ENCODE measurements at places on chromosomes 7 and 10.

DNA sequence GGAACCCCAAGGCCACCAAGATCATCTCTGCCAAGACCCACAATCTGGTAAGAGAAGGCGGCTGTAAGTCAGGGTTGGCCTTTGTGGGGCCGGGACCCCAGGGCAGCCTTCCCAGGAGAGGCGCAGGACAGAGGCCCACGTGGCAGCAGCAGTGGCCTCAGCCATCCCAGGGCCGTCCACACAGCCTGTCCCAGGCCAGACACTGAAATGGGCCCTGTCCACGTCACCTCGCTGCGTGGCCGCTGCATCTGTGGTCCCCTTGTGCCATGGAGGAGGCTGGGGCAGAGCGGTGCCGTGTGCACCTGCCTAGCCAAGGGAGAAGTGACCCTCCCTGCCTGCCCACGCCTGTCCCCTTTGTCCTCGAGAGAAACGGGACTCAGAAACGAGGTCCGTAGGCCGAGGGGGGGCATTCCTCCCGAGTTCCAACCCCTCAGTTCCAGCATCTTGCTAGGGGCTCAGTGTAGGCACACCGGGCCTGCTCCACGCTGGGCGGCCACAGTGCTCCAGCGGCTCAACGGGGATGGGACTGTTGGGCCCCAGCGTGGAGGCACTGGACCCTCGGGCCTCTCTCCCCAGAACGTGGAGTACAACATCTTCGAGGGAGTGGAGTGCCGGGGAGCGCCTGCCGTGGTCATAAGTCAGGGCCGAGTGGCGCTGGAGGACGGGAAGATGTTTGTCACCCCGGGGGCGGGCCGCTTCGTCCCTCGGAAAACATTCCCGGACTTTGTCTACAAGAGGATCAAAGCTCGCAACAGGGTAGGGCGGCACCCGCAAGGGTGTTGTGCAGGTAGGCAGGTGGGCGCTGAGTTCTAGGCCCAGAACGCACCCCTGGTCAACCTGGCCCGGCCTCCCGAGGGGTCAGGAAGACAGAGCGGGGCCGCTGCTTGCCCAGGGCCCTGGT is 15.6 kb downstream of the DPYSL4 start:
- DNase-seq = no peak

GRCh38 chr10:88791924-88792323 is 10.6 kb upstream of the LIPM start:
- no peak for DNase-seq

- DNase-seq = no peak
Measured at GRCh38 chr7:6658618-6659345, 21.7 kb downstream of the ZNF316 start.

DNA sequence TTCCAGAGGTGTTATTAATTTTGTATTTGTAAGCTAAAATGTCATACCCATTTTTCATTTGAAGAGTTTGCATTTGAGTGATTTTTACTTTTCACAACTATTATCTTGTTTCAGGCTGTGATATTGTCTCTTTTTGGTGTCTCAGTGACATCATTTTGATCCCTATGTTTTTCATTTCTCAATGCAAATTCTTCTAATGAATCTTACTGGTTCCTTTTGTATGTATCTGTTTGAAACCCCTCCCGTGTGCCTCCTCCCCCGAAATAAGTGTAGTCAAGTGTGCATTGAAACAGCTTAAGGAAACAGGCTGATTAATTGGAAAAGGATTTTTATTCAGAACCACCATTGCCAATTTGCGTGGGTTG is 77.8 kb downstream of the SHH start:
- no peak for DNase-seq

DNA sequence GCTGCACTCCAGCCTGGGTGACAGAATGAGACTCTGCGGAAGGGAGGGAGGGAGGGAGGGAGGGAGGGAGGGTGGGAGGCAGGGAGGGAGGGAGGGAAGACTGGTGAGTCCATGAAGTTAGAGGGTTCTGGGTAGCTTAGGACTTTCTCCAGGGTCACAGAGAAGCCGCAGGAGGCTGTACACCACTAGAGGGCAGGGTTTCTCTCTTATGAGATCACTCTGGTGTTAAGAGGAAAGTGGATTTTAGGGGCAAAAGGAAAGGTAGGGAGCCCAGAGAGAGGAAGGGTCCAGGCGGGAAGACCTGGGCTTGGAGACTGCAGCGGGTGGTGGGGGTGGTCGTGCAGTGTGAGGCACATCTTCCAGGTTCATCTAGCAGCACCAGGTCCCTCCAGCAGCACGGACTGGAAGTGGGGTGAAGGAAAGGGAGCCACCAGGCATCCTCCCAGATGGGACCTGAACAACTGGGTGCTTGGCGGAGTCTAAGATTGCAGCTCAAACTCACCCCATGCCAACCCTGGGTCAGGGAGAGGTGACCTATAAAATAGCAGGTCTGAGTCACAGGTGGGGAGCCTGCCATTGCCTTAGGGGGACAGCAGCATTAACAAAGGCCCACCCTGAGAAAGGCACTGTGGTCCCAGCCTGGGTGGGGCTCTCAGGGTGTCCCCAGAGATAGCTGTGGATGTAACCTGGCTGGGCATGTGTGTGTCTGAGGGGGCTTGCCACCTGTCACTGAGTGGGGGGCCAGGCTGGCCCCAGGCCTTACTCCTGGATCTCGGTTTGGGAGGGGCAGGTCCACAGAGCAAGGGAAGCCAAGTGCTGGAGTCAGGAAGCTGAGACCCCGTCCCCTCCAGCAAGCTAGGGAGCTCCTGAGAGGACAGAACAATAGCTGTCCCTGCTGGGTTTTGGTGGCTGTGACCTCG is 48.5 kb upstream of the SLC29A3 start:
- DNase-seq = peak; percentile 54

DNA sequence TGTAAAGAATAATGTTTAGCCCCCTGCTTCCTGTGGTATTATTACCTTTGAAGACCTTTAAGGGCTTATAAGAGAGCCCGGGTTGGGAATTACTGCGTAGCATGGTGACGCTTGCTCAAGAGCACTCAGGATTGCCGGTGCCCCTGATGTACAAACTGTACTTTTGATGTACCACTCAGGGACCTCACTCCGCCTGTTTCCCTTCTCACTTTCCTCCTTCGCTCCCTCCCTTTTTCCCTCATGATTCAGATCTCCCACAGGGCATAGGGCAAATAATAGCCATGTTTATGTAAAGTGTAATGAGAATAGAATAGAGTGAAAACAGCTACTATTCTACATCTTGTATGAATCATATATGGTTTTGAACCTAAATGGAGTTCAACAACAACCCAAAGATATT is 77.8 kb upstream of the PDCD4 start:
- DNase-seq = no peak
